Colonic mucosa (tissue), 4 donors: ENCODE measurements at places on chromosomes 2 and 18. TPM values are rescaled to one million over a fixed set of nuclear protein-coding genes. Genes with fewer than 3 reads are reported as not detected.

- H3K36me3 ChIP-seq = no peaks in the 10 kb centered on the region
- no peaks in the 10 kb centered on the region for H3K4me1 ChIP-seq
- no peak for DNase-seq
- no peak overlapping the region for H3K27ac ChIP-seq
- no peak overlapping the region for H3K4me3 ChIP-seq
These were observed 297.3 kb upstream of the MMADHC start for GRCh38 chr2:149884871-149885270.

DNA sequence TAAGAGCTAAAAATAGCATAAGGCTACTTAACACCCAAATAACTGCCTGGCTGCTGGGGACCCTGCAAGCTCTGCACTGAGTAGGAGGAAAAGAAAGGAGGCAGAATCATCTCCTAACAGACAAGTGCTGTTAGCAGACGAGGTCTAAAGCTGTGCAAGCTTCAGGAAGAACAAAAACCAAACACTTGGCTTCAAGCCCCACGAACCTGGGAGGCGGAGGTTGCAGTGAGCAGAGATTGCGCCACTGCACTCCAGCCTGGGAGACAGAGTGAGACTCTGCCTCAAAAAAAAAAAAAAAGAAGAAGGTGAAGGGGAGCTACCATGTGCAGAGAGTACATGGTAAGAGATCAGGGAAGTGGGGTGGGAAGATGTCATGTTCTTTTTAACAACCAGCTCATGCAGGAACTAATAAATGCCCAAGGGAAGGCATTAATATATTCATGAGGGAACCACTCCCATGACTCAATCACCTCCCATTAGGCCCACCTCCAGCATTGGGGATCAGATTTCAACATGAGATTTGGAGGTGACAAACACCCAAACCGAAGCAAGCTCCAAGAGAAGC is 28.8 kb upstream of the INO80C start:
- no peak overlapping the region for H3K4me3 ChIP-seq
- no peaks in the 10 kb centered on the region for H3K4me1 ChIP-seq
- no peak overlapping the region for H3K27ac ChIP-seq
- DNase-seq = no peak
- H3K36me3 ChIP-seq = no peaks in the 10 kb centered on the region
- H3K27me3 ChIP-seq = no peaks in the 10 kb centered on the region

DNA sequence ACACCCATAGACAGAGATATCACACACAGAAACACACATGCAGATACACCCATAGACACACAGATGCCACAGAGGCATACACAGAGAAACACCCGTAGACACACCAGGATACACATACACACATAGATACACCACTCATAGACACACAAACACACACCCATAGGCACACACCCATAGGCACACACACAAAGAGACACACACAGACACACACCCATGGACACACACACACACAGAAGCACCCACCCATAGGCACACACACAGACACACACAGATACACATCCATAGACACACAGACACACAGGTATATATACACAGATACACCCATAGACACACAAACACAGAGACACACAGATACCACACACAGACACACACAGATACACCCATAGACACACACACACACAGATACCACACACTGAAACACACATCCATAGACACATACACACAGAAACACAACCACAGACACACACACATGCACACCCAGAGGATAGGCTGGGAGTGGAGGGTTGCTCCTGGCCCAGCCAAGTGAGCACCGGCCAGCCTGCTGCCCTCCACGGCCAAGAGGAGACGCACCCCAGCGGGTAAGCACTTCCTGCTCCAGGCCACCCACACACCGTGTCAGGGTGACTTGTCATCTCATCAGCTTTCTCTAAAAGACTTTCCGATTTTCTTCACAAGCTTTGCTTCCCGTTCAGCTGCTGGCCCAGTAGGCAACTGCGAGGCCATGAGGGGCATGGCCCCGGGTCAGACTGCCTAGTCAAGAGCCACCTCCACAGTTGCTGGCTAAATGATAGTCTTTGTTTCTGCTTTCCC is 14.1 kb upstream of the CNNM3 start:
- no peak overlapping the region for H3K4me3 ChIP-seq
- no peak overlapping the region for H3K27ac ChIP-seq
- H3K4me1 ChIP-seq = no peaks in the 10 kb centered on the region
- no peak for DNase-seq
- no peaks in the 10 kb centered on the region for H3K27me3 ChIP-seq

GRCh38 chr2:128817171-128817570 is 498.5 kb upstream of the HS6ST1 start:
- no peaks in the 10 kb centered on the region for H3K27me3 ChIP-seq
- H3K4me1 ChIP-seq = no peaks in the 10 kb centered on the region
- no peak overlapping the region for H3K27ac ChIP-seq
- no peak for DNase-seq

DNA sequence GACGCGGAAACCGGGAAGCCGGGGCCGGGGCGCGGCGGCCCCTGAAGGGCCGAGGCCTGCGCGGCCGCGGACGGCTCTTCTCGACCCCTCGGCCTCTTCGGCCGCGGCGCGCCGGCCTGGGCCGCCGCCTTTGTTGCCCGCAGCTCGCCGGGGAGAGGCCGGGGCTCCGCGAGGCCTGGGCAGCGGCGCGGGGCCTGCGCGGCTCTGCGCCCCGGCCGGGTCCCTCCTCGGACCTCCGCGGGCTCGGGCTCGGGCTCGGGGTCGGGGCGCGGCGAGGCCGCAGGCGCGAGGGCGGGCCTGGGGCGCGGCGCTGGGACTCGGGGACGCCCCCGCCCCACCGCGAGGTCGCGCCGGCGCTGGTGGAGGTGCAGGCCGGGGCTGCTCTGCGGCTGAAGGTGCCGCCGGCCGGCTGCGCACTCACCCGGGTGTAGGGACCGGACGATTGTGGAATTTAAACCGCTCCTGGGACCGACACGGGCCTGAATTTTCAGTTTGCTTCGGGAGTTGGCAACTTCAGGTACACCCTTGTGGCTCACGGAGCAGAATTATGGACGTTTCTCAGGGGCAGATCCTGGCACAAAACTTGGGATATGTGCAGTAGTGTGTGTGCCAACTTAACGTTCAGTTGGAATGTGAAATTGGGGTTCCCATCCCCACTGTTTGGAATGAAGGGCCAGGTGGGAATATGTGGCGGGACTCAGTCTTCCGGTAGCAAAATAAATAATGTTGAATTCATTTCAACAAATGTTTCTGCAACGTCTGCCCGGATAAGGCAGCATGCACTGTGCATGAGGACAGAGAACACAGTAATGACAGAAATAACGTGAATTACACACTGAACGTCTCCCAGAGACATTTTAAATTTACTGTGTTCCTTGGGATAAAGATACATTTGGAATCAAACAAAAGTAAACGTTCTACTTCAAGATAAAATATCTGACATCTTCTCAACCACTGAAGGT is 787 bp downstream of the SOCS6 start:
- H3K4me3 ChIP-seq = peak overlapping the region; percentile 58
- no peaks in the 10 kb centered on the region for H3K27me3 ChIP-seq
- DNase-seq = peak; percentile 52
- H3K27ac ChIP-seq = peak overlapping the region; percentile 89
- peaks cover 19% of the 10 kb centered on the region for H3K4me1 ChIP-seq

GRCh38 chr18:11792632-11793031 is 58.6 kb upstream of the CHMP1B start:
- no peak for DNase-seq
- no peaks in the 10 kb centered on the region for H3K4me1 ChIP-seq
- no peak overlapping the region for H3K27ac ChIP-seq
- no peaks in the 10 kb centered on the region for H3K27me3 ChIP-seq

- no peaks in the 10 kb centered on the region for H3K27me3 ChIP-seq
- no peak for DNase-seq
- no peaks in the 10 kb centered on the region for H3K4me1 ChIP-seq
- H3K4me3 ChIP-seq = no peak overlapping the region
These were observed 88.6 kb upstream of the EML6 start for GRCh38 chr2:54634564-54635511.

- H3K27ac ChIP-seq = peak overlapping the region; percentile 84
- H3K4me3 ChIP-seq = peak overlapping the region; percentile 77
- H3K27me3 ChIP-seq = no peaks in the 10 kb centered on the region
- H3K4me1 ChIP-seq = peaks cover 11% of the 10 kb centered on the region
These were observed 667 bp downstream of the GFPT1 start for GRCh38 chr2:69386360-69386759.

DNA sequence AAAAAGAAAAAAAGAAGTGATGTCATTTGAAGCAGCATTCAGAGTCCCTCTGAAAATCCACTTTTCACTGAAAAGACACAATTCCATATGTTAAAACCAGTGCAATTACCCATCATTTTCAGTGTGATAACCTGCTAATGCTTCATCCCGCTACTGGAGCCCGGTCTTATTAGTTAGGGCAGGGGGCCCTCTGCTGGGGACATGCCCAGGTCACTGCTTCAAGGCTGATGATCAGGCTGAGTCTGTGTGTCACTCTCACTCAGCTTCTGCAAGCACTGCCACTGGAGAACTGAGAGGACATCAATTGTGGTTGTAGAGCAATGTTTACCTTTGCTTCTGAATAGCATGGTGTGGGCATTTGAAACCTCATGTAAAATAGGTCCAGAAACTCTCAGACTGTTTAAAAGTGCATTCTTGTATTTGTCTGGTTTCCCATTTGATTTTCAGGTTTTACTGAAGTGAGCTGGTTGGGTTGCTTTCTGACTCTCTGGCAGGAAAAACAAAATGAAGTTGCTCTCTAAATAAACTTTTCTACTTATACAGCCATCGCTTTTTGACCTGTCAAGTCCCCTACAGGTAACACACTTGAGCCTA is 49.2 kb upstream of the NXPH2 start:
- no peaks in the 10 kb centered on the region for H3K27me3 ChIP-seq
- no peak for DNase-seq
- H3K27ac ChIP-seq = no peak overlapping the region
- H3K4me3 ChIP-seq = no peak overlapping the region

- H3K27ac ChIP-seq = no peak overlapping the region
- H3K4me1 ChIP-seq = peaks cover 5% of the 10 kb centered on the region
- DNase-seq = no peak
- no peaks in the 10 kb centered on the region for H3K27me3 ChIP-seq
- H3K4me3 ChIP-seq = no peak overlapping the region
These were observed 10.7 kb downstream of the VPS54 start for GRCh38 chr2:64008434-64009009.

DNA sequence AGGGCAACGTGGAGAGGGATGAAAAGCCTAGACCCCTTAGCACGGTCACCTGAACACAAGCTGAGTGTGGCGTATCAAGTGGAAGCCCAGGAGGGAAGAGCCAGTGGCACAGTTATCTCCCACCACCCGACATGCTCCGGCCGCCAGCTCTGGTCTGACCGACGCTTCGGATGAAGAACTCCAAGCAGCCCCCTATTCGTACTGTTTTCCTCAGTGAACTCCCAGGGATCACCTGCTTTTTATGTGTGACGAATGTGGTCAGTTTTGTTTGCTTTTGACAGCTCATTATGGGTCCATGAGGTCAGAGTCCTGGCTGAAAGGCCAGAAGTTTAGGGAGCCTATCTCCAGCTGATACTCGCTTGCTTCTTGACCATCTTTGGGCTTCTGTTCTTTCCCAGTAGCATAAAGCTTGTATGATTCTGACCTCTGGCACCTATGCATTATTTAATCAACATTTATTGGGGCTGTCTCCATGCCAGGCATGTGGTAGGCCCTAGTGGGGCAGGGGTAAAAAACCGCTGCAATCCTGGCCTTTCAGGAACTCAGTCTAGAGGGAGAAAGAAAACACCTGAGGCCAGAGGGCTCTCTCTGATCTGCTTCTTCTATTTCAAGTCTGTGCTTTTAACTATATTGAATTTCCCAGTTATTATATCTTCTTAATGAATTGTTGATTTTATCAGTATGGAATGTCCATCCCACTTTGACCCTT is 33.0 kb upstream of the MRPL33 start:
- H3K4me3 ChIP-seq = no peak overlapping the region
- no peaks in the 10 kb centered on the region for H3K36me3 ChIP-seq
- peaks cover 7% of the 10 kb centered on the region for H3K4me1 ChIP-seq
- peak overlapping the region; percentile 34 for H3K27ac ChIP-seq
- no peak for DNase-seq

- H3K36me3 ChIP-seq = no peaks in the 10 kb centered on the region
- no peaks in the 10 kb centered on the region for H3K4me1 ChIP-seq
- no peak overlapping the region for H3K4me3 ChIP-seq
- DNase-seq = no peak
These were observed 40.4 kb downstream of the SLC9A4 start for GRCh38 chr2:102513355-102513939.

- no peaks in the 10 kb centered on the region for H3K4me1 ChIP-seq
- DNase-seq = no peak
- no peak overlapping the region for H3K27ac ChIP-seq
- no peak overlapping the region for H3K4me3 ChIP-seq
These were observed 1407.0 kb upstream of the CELF4 start for GRCh38 chr18:38972571-38972970.

DNA sequence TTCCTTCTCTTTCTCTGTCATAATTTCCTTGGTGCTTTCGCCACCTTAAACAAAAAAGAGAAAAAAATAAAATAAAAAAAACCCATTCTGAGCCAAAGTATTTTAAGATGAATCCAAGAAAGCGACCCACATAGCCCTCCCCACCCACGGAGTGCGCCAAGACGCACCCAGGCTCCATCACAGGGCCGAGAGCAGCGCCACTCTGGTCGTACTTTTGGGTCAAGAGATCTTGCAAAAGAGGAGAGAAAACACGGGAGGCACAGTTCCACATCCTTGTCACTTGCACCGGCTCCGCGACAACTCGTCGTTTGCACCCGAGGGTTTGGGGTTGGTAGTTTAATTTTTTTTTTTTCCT is 1.8 kb upstream of the SP9 start:
- H3K27ac ChIP-seq = no peak overlapping the region
- peaks cover 30% of the 10 kb centered on the region for H3K4me1 ChIP-seq

DNA sequence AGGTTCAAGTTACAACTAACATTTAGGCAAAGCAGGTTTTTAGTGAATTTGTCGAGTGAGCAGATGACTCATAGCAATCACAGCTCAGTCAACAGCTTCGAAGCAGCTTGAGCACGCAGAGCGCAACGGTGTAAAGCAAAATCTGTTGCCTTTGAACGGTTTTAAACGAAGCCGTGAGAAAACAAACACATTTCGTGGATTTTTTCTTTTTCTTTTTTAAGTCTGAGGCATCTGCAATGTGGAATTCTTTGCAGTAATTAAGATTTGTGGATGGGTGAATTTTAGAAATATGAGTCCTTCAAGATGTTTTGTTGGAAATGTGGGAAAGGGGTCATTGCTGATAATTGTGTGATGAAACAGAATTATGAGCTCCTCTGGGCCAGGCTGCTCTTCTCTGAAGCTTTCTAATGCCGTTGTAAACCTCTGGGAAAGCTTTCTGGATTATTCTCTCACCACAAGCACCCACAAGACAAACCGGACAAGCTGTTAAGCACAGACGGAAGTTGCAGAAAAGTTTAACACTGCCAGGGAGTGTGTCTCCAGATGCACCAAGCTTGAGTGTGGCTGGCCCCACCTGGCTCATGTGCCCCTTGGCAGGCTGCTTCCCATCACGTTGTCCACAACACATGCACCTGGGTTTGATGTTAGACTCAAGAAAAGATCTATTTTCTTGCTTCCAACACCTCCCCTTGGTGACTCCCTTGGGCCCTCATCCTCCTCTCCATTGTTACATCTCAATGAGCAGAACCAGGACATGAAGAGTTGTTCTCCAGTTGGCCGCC is 224.7 kb downstream of the ACKR3 start:
- no peak for DNase-seq
- H3K36me3 ChIP-seq = no peaks in the 10 kb centered on the region
- no peak overlapping the region for H3K4me3 ChIP-seq
- no peaks in the 10 kb centered on the region for H3K4me1 ChIP-seq

Gene PLCL1
- 1.3 TPM for total RNA-seq

Gene TCF23
- 0.05 TPM for total RNA-seq

Gene CPLX4
- total RNA-seq = not detected

Gene FBXO11
- 47.7 TPM for total RNA-seq

Gene DOK6
- total RNA-seq = 0.59 TPM

Gene TMEM163
- total RNA-seq = 0.29 TPM

Gene SLC9A2
- total RNA-seq = 58.4 TPM

Gene PROC
- 3.4 TPM for total RNA-seq

Gene CYP27C1
- 0.19 TPM for total RNA-seq

Gene LINC00305
- total RNA-seq = not detected
